Cortex of kidney (tissue), 1 donor: ENCODE measurements at places on chromosomes 6 and 20.

GRCh38 chr20:62590309-62591121 is 51.8 kb upstream of the SLCO4A1 start:
- DNase-seq, result no peak

DNA sequence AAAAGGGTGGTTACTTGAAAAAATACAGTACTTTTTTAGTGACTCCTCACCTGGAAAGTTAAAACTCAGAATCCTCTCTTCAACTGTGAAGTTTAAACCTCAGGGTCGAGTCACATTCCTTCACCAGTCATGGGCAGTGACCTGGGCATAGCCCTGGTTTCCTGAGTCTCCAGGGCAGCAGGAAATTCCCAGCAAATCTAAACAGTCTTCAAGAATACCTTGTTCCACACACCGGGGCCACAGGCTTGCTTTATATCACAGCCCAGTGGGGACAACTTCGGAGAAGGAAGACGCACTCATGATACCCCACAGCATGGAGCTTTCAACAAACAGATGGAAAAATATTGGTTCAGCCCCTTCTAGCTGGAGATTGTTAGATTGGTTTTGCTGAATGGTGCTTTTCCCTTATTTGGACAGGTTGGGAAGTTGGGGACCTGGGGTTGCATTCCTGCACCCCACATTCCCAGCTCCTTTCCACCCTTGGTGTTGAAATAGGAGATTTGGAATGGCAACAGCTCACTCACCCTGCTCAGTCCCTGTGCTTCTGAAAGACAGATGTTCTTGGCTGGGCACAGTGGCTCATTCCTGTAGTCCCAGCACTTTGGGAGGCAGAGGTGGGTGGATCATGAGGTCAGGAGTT is 113.0 kb upstream of the TMEM170B start:
- no peak for DNase-seq

DNA sequence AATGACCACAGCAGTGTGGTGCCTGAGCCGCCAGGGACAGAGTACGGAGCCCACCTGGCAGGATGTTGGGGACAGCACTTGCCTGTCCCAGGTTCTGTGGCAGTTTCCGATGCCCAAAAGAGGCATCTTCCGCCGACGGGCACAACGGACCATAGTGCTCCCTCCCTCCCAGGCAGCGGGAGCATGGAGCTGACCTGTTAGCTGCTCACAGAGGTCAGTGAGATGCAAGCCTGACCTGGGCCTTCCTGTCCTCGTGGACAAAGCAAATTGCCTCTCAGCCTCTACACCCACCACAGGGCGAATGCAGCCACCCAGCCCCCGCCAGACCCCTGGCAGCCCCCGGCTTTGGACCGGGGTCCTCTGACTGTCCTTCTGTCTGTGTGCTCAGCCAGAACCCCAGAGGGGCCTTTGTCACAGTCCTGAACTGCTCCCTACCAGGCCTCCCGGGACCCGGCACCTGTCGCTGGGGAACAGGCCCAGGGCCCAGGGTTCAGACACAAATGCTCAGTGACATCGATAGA is 16.2 kb upstream of the FRMD1 start:
- DNase-seq, result no peak

DNA sequence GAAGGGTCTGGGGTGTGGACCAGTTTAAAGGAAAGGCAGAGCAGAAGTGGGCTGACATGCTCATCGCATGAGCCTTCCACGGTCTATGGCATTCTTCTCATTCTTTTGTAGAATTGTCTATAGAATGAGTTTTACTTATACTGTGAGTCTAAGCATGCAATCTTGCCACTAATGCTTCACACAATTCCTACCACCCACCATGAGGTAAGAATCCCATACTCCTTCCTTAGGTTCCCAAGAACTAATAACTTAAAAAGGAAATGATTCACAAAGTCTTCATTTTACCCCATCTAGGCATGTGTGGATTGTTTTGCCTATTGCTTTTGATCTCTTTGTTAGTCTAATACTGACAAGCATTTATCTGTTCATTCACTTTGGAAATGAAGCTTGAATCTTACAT is 195.2 kb downstream of the LY86 start:
- no peak for DNase-seq

DNA sequence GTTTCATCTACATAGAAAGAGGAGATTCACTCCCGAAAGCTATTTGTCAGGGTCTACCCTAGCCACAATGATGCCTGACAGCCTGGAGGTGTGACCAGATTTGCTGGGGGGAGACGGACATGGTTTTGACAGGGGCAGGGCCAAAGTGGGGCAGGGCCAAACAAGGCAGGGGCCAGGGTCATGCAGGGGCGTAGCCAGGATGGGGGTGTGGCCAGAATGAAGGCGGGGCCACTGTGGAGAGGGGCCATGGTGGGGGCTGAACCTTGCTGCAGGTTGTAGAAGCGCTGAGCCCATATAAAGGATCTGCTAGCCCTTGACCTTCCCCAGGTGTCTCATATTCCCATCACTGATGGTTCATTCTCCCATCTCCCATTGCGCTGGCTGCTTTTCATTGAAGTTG is 184.1 kb upstream of the SULF2 start:
- no peak for DNase-seq

DNA sequence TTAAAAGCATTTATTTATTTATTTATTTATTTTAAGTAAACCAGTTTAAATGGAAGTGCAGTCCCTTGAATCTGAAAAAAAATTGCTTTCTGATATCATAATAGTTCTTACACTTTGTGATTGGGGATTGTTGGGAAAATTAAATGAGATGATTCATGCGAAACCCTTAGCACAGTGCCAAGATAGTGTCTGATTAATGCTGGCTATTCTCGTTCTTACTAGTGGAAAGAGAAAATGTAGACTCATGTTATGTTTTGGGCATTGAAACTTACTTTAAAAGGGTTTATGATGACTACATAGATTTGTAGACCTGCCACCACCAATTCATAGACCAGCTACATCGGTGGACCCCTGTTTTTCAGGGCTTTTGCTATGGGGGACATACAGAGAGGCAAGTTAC is 229.2 kb upstream of the ZFP64 start:
- no peak for DNase-seq

DNA sequence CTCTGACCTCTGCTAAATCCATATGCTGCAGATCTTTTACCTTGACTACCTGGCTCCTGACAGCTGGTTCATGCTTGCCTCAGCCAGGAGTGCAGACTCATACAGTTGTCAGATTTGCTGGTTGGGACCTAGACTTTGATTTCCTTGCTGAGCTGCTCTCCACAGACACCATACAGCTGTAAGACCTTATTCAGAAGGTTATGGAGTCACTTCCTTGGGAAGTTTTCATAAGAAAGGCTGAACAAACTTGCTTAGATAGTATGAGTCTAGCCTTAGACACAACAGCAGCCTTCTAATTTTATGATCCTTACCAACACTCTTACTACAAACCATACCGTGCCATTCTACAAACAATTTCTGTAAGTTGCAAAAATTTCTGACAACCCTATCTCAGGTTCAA is 102.9 kb downstream of the EDN1 start:
- no peak for DNase-seq

- no peak for DNase-seq
These were observed 59.4 kb upstream of the GNRH2 start for GRCh38 chr20:2984028-2984501.

DNA sequence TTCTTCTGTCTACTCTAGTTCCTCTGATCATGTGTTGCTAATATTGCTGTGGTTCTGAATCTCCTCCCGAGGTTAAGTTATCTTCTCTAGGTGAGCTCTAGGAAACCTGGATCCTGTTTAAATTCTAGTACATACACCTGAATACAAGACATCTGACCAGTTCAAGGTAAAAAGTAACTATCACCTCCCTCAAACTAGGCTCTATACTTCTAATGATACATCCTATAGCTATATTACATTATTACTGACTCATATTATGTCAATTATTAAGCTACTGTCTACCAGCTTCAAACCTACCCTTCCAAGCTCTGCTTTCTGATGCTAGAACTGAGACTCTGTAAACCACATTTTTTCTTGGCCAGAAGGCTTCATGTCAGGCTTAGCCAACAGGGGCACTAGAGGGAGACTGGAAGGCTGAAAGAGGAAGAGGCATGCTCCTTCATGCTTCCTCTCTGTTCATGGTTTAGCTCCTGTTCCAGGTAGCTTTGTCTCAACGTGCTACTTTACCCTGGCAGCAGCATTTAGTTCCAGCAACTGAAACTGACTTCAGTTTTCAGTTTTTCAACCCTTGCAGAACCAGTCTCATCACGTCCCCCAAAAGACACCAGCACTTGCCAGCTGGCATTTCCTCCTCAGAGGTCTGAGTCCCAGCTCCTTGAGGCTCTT is 148.4 kb upstream of the TOP1 start:
- DNase-seq, result no peak

DNA sequence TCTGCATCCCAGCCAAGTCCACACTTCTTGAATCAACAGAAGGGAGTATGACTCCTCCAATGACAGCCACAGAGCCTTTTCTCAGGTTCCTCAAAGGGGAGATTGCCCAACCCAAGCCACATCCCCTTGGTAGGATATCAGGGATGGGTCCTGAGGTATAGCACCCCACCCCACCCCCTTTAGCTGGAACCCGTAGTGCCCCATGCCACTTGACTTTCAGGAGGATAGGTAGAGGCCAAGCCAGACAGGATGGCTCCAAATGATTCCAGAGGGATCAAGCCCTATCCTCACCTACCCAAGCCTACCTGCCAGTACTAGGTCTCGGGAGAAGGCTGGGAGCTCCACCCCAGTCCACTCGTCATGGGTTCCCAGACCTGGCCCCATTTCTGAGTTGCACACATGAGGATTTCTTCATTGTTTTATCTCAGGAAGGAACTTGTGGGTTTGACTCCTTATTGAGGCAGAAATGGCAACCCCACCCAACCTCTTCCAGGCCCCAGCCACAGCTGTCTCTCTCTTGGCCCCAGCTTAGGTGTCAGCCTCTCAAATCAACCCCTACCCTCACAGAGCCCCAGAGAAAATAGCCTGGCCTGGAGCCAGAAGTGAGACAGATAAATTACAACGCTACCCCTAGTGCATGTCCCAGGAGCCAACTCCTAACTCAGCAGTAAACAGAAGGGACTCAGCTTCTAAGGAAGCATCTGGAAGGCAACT is 3.6 kb downstream of the CCND3 start:
- no peak for DNase-seq

GRCh38 chr6:16273256-16273655 is 34.9 kb downstream of the GMPR start:
- no peak for DNase-seq

GRCh38 chr20:50270569-50270968 is 79.9 kb downstream of the CEBPB start:
- DNase-seq, result no peak

DNA sequence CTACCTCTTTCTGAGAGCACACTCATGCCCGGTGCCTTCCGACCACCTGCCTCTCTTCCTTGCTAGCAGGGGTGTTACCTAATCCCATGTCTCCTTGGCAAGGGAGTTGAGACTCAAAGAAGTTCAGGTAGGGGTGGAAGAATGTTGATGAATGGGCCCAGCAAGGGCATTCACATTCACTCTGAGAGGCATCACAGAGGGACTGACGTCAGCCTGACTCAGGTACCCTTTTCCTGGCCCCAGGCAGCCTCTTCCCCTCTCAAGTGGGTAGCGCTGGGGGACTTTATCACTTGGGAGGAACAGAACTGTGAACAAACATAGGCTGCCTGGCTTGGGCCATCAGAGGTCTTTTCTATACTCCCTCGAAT is 35.3 kb downstream of the HM13 start:
- no peak for DNase-seq

GRCh38 chr6:115456848-115457247 is 603.8 kb downstream of the FRK start:
- no peak for DNase-seq

DNA sequence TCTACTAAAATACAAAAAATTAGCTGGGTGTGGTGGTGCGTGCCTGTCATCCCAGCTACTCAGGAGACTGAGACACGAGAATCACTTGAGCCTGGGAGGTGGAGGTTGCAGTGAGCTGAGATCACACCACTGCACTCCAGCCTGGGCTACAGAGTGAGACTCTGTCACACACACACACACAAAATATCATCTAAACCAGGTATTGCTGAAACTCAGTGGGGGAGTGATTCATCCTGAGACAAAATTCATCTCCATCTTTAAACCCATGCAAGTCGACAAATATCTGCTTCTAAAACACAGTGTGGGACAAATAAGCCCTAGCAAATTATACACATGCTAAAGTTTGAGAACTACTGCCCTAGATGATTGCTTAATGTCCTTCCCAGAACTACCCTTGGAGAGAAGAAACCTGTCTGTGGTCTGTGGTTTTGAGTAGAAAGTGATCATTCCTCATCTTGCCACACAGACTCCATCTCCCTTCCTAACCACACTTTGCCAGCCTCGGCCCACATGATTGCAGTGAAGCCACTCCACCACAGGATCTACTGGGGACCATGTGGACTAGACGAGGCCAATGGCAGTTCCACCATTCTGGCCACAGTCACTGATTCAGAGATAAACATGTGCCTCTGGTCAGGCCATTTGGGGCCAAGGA is 130.3 kb downstream of the OPRM1 start:
- no peak for DNase-seq

DNA sequence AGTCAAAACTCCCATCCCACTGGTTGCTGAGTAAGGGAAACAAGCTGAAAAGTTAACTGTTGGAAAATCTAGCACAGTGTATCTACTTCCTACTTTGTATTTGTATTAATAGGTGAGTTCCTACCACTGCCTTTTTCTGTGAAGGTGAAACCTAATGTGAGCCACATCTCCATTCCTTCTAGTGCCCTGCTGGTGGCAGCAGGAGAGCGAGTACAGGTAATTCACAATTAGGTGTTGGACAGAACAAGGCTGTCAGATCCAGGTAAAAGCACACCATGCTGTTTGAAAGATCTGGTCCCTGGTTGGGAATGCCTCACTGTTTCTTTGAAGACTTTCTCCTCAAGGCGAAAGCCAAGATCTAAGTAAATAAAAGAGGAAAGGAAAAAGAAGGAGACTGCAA is 528.4 kb downstream of the PKHD1 start:
- no peak for DNase-seq

- no peak for DNase-seq
These were observed 48.9 kb downstream of the NOL4L start for GRCh38 chr20:32535953-32536823.

DNA sequence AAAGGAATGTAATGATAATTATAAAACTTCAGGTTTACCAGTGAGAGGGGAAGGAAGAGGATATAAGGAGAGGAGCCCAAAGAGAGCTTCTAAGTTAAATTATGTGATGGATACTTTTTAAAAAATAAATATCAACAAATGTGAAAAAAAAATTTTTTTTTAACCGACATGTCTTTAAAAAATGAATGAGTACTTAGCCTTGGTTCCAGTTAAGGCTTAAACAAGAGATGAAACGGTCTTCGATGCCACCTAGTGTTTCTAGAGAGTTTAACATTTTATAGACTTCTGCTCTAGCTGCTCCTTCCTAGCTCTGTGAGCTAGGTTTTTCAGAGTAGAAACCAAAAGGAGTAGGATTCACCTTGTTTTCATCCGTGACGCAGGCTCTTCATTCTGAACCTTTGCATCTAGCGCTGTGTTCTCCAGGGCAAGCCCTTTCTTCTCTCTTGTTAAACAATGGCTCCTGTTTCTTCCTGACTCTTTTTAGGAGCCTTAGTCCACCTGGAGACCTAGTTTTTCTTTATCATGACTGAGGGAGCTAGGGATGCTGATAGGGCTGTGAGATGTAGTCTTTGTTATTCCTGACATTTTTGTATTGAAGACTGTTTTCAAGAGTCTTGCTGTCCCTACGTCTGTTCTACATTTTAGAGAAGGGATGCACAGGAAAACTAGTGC is 42.4 kb upstream of the GNRH2 start:
- DNase-seq, result no peak

- DNase-seq, result no peak
These were observed 318.6 kb upstream of the RUNX2 start for GRCh38 chr6:45009576-45009975.

- no peak for DNase-seq
These were observed 4.7 kb upstream of the C6orf132 start for GRCh38 chr6:42147138-42147562.

- DNase-seq, result no peak
These were observed 99.4 kb upstream of the RIPOR2 start for GRCh38 chr6:25035174-25035511.
